Kidney (tissue), 22 donors: ENCODE measurements at places on chromosomes 11 and 22.

DNA sequence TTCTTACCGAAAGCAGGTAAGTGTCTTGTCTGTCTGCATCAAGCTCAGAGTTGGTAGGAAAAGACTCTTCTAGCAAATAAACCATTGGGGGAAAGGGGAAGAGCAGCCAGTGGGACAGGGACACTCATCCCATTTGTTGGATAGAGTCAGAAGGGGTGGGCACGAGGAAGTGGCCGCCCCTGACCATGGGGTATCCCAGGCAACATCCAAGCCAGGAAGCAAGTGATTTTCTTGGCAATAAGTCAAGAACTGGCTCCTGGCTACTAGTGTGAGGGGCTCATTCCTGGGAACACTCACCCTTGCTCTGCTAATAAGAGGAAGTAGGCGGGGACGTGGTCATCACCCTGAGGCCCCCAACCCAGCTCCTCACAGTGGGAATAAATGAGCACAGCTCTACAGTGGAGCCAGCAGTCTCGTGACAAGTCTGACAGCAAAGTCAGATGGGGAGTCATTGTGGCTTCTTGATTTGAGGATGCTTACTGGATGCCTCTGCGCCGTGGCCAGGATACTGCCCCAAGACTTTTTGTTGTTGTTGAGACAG, 6.7 kb downstream of the SLC25A18 start:
- DNase-seq: no peak

- no peak for DNase-seq
These were observed 189.1 kb downstream of the ADAMTS15 start for GRCh38 chr11:130637566-130637965.

GRCh38 chr22:43298062-43298801, 44.9 kb downstream of the SCUBE1 start:
- no peak for DNase-seq

DNA sequence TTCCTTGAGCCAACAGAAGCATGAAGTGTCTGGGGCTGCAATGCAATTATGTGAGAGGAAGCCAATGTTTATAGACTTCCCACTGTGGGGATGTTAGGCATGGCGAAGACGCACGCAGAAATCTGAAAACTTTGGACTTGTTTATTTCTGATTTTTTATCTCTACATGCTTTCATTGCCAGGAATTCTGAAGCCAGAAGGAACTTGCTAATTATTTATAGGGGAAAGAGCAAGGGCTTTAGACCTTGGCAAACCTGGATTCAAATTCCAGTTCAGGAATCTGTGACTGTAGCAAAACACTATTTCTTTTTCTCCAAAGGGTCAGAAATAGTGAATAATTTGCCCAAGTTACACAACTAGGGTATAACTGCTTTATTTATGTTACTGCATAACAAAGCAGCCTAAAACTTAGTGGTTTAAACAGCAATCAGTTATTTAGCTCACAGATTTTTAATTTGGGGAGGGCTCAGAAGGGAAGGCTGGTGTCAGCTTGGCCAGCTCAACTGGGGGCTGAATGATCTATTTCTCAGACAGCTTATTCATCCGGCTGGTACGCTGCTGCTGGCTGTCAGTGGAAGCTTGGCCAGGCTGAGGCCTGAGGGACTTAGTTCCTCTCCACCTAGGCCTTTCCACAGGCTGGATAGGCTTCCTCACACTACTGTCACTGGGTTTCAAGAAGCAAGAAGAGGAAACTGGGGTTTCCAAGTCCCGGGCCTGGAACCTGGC, 1.9 kb upstream of the OR6Q1 start:
- peak; percentile 75 for DNase-seq

GRCh38 chr11:1479006-1479677, 7.4 kb downstream of the MOB2 start:
- DNase-seq: peak; percentile 11

- DNase-seq: peak; percentile 27
These were observed 9.1 kb upstream of the TAGLN start for GRCh38 chr11:117189941-117190544.
